ENCODE measurements at places on chromosomes 6 and 20.

DNA sequence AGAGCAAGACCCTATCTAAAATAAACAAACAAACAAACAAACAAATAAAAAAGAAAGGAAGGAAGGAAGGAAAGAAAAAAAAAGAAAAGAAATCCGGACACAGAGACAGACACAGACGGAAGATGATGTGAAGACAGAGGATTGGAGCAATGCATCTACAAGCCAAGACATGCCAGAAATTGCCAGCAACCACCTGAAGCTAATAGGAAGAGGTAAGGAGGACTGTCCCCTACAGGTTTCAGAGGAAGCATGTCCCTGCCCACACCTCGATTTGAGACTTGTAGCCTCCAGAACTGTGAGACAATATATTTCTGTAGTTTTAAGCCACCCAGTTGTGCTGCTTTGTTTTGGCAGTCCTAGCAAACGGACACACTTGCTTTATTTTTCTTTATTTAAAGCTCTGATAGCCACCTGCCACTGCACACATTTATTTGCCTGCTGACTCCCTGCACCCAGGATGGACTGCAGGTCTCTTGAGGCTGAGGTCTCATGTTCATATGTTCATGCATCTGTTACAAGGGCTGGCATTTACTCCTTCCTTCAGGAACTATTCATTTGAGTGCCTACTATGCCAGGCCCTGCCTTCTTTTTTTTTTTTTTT, 20.7 kb upstream of the ZMYND8 start:
- no peak for DNase-seq

DNA sequence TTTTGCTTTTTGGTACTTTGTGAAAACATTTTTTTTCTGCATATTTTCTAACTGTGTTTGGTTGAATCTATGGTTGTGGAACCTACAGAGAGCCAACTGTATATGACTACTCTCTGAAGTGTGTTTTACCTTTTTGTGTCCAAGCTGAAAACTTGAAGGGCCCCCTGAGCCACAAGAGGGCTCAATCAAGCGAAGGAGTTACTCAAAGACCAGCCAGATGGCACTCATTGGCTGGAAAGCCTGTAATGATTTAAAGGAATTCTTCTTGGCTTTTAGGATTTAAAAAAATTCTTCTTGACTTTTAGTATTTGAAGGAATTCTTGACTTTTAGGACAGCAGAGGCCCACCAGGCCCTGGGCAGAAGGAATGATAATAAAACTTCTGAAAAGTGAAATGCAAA, 27.0 kb upstream of the ECI2 start:
- DNase-seq, result no peak

DNA sequence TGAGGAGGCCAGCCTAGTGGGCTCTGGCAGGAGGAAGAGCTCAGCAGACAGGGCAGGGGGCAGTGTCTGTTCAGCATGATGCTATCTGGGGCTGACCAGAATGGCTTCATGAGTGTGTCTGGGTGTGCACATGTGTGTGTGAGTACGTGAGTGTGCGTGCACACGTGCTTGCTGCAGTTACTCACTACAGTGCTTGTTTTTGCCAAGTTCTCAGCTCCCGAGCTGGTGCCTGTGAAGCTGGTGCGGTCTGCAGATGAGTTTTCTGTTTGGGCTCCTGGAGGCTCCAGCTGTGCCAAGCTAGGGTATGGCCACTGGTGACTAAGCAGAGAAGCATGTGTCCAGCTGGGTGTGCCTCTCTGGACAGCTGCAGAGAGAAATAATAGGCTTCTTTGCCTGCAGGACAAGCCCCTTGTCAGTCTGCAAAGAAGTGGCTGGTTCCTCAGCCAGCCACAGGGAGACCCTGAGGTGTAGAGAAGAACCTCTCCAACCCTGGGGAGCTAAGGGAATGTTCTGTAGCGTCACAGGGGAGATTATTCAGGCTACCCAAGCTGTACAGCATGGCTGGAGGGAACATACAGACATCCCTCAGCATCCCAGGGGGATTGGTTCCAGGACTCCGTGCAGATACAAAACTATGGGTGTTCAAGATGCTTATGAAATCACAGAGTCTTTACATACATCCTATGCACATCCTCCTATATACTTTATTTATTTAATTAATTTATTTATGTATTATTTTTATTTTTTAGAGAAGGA, 40.2 kb upstream of the FAM50B start:
- DNase-seq, result no peak

DNA sequence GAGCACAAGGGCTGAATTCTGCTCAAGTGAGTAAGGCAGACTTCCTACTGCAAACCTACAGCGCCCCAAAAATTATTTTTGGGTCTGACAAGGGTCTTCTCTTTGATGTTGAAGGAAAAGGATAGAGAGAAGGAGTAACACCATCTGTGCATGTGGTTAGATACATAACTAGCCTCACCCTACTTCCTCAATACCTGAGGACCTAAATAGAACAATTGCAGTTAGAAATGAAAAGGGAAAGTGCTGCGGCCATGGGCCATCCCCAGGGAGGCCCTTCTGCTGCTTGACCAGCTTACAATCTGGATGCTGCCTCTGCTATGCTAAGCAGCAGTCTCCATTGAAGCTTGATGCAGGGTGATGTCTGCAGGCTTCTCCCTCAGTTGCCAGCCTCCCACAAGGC, 63.2 kb upstream of the ARMH2 start:
- DNase-seq, result no peak

DNA sequence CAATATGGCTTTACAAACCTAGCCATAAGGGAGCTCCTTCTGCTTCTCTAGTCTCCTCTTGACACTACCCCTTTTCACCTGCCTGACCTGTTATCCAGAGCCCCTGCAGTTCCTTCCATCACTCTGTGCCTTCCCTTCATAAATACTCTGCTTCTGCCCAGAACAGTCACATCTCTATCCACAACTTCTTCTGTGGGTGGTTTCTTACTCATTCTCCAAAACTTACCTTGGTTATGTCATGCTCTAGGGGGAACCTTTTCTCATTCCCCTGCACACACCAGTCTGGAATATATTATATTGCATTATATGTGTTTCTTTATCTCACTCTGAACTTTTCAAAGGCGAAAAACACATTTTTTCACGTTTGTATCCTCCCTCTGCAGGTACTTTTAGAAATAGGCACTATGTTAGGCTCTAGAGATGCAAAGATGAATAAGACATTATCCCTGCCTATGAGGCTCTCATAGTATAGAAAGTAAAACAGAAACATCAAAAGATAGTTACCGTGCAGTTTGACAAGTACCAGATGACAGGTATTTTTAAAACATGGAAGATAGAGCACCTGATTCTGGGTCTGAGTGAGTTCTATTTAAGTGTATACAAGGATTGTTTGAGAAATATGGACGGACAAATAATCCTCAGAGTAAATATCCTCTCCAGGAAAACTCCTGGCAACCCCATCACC, 51.5 kb downstream of the AIG1 start:
- no peak for DNase-seq

- no peak for DNase-seq
These were observed at the start of gene FRMD1 for GRCh38 chr6:168078943-168079405. Gene FRMD1 (minus strand): TSS chr6:168079212. CDS start chr6:168079094, 118 bp downstream.

DNA sequence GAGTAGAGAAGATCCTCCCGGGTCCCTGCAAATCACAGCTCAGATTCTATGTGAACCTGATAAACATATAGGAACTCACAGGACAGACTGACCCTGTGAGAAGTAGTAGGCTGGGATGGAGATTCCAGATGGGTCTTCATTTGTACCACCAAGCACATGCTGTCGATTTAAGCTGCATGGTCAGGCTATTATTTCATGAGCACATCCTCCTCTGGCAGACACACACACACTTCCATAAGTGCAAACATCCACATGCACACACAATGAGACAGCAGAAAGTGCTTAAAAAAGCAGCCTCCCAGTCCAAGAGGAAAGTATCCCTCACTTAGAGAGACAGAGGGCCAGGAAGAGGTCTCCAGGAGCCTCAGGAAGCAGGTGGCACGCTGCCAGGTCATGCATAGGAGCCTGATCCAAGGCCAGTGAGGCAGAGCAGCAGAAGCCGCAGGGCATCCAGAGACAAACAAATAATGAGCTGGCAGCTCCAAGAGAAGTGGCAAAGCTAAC, 131.8 kb downstream of the UNC5CL start:
- no peak for DNase-seq

GRCh38 chr6:18207438-18207837, 52.2 kb downstream of the KDM1B start:
- no peak for DNase-seq
